ENCODE measurements at places on chromosomes 11 and 22.

DNA sequence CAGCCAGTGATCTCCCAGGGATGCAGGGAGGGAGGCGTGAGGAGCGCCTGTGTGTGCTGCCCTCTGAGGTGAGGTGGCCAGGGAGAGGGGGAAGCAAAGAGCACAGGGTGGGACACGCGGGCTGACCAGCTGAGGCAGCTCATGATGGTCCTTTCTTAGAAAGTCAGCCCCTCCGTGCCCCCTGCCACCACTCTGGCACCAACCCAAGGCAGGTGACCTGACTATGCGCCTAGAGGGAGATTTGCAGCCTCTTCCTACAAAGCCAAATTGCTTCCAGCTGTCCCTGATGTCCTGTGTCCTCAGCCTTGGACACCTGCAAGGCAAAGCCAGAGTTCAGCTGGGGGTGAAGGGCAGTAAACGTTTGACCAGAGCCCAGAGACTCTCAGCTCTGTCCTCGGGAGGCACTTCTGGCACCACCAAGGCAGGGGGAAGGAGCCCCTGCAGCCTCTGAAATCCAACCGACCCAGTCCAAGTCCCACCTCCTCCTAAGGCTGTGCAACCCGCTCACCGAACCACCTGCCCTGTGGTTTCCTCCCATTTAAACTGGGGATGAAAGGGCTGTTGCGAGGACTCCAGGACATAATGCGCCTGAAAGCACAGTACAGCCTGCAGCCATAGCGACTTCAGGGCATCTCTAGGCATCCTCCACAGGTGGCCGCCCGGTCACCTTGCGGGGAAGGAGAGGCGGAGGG is 26.8 kb downstream of the CD5 start:
- DNase-seq = no peak

DNA sequence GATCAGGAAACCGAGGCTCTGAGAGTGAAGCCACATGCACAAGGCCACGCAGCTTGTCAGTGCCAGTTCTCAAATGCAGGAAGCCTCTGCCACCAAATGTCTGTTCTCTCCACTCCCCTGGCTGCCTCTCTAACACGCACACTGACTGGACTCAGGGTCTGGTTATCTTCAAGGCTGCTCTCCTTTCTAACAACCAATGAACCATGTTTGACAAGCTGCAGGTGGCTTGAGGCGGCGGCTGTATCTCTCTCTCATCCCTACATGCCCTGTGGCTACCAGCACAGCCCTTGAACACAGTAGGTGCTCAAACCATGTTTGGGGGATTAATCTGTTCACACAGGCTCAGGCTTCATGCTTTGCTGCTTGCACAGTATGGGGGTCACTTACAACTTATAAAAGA is 23.7 kb downstream of the MFNG start:
- DNase-seq = no peak

DNA sequence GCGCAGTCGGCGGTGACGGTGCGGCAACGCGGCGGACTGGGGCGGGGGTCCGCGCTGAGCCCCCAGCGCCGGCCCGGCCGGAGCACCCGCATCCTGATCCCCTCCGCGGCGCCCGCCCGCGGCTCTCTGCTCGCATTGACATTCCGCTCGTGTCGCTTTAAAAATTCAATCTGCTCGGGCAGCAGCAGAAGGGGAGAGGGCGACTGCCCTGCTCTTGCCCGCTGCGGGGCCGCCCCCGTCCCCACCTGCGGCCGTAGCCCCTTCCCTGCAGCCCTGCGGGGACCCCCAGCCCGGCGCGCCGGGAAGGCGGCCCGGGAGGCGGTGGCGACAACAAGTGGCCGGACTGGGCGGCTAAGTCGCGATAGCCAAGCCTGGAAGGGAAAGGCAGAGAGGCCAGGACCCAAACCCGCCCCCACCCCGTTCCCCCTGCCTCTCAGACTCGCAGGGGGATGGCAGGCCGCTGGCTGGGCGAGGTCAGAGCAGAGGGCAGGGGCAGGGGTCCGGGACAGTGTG is 1.1 kb downstream of the CABP7 start:
- no peak for DNase-seq

DNA sequence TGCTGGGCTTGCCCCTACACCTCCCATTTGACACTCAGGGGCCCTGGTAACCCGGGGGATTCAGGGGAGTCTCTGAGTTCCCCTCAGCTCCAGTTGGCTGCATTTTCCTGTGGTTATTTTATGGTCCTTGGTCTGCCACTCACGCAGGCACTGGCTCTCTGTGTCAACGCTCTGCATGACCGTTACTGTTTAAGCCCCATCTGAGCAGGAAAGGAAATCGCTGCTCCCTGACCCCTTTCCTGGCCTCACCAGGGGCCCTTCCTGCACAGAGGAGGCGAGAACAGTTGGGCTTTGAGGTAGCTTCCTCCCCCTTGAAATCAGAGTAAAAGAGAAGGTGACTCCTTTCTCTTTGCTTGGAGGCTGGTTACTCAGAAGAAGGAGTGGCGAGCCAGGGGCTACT is 2.4 kb downstream of the C1QTNF4 start:
- no peak for DNase-seq

- no peak for DNase-seq
These were observed 127.7 kb downstream of the ATXN10 start for GRCh38 chr22:45799291-45799690.

GRCh38 chr11:69378303-69379141 is 84.6 kb downstream of the MYEOV start:
- no peak for DNase-seq

DNA sequence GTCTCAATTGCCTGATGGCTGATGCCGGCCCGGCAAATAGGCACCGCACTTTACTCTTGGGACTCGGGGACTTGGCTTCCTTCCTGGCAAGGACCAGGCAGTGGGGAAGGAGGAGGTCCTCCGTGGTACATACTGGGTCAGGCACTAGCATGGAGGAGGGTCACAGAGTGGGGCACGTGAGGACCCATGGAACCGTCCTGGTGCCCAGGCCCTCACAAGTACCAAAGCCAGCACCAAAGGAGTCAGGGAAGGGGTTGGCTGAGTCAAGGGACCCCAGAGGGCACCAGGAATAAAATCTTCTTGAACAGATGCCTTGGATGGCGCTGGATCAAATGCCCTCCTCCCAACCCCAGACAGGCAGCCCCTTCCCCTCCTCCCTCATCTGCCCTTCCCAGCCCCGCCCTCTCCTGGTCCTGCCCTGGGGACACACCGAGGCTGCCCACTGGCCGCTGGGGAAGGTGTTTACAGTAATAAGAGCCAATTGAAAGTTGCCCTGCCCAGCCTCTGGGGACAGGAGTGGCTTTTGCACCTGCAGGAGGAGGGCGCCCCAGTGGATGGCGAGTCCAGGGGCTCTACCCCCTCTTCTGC is 5.6 kb upstream of the CARNS1 start:
- no peak for DNase-seq

DNA sequence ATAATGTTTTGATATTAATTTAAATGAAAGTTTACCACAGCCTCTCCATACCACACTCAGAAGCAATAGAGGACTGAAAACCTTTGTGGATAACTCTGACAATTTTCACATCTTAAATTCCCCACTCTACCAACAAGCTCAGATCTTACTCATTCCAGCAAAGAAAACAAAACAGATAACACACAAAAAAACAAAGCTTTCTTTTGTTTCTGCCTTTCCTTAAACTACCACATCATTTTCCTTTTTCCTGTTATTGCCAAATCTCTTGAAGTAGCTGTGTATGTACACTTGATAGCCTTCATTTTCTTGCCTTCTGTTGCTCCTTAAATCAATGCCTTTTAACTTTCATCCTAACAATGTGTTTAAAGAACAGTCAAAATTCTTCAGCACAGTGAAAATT is 484.9 kb downstream of the NTM start:
- DNase-seq = no peak

- no peak for DNase-seq
These were observed 29.3 kb downstream of the EIF3F start for GRCh38 chr11:8016440-8016839.

DNA sequence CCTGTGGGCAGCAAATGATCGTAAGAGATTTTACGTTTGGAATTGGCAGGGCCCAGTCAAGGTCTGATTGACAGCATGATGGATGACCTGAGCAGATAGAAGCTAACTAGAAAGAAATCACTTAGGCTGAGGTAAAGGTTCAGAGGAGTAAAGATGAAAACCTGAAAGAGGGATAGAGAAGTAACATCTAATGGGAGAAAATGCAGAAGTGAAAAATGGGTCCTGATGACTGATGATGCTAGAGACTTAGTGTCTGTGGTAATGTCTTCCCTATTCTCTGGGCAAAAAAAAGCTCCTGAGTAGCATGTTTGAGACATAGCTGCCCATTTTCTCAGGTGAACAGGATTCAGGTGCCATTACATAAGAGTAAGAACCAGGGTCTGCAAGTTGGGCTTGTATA is 628.8 kb upstream of the ANO5 start:
- DNase-seq = no peak

- DNase-seq = no peak
These were observed 554.7 kb downstream of the MIAT start for GRCh38 chr22:27212102-27212501.

- no peak for DNase-seq
These were observed 26.7 kb downstream of the TMEM184B start for GRCh38 chr22:38246046-38246658.

DNA sequence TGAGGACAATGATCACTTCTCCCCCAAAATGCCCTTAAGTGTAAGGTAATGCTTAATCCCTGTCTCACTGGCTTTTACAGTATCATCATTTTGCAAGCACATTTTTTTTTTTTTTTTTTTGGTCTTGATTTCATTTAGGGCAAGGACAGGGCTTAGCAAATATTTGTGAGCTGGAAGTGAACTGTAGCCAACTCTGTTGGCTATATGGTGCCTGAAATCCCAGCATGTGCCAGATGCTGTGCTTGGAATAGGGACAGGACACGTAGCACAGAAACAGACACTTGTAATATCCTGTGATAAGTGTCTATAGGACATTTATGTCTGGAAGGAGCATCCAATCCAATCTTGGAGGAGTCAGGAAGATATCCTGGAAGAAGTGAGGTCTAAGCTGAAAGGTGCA is 198.3 kb downstream of the NAV2 start:
- no peak for DNase-seq

DNA sequence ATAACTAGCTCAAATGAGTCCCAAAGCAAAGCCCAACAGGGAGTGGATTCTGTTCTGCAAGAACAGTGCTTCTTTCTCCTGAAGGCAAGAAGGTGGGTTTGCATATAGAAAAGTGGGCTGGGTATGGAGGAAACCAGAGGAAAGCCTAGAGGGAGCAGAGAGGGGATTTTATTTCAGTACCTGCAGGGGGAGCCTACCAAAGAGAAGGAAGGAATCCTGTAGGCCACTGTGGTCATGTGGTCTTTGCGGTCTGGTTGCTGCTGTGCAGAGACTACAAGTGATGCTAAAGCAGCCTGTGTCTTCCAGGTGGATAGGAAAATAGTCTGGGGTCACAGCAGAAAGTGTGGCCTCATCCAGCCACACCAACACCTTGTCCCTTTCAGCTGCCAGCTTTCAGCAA is 33.2 kb upstream of the ZBTB16 start:
- no peak for DNase-seq

- no peak for DNase-seq
These were observed 2.6 kb downstream of the SPATA19 start for GRCh38 chr11:133842730-133843129.

DNA sequence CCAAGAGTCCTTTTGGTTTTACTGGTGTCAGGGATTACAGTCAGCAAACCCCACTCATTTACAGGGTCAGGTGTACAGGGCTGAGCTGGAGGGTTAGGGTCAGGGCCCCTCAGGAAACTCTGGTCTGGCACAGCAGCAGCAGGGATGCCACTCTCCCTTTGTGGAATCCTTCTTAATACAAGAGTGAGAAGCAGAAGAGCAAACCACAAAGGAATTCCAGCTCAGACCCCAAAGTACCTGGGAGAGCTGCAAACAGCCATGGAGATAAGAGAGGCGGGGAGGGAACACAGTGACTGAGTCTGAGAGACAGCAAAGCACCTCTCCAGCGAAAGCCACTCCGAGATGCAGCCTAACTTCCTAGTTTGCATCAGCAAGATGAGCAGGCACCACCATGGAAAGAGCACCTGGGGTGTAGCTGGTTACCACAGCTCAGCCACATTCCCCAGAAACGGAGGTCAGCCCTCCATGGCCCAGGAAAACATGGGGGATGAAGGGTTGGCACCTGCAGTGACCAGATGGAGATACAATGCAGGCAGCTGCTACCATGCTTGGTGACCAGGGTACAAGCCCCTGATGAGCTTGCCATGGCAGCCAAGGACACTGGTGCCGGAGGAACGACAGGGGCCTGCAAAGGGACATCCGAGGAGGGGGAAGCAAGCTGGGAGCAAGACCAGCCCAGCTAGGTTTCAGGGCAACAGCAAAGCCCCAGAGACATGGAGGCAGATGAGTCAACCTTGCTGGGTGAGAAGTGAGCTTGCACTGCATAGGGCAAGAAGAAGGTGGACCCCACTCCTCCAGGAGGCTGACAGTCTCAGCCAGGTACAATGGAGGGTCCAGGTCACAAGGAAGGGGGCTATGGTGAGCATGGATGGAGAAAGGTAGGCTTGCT is 3.9 kb downstream of the BET1L start:
- DNase-seq = no peak

DNA sequence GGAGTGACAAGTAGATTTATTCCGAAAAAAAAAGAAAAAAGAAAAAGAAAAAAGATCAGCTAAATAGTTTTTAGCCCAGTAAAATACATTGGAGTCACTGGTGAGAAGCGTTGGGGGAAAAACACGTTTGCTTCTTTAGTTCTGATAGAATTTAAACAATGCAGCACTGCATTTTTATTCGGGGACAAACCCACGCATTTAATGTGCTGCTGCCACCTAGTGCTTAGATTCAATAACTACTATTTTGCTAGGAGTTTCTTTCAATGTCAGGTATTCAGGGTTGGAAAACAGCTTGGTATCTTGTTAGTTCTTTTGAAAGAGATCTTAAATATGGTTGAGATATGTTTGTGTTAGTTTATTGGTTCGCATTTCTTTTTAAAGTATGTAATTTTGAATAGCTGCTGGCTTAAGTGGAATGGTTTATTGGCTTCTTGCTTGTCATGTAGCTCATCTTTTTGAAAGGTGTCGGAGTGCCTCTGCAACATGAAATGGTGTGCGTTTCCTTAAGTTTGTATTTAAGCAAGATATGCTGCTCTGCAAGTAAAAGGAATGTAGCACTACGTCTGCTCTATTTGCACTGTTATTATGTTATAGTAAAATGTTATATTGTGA is 41.9 kb downstream of the SVIP start:
- DNase-seq = no peak

DNA sequence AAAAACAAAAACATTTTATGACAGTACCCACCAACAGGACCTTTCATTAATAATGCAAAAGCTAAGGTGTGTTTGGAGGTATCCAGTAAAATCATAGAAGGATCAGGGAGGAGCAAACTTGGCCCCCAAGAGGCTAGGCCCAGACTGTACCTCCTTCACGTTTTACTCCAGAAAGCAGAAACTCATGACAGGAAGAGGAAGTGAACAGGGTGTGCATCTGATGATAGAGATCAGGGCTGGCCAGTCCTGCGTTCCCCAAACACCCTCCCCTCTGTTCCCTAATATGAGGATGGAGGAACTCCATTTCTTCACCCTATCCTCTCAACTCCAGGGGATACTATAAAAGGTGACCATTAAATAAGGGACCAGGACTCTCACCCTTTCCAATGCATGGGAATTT is 10.2 kb upstream of the MS4A12 start:
- no peak for DNase-seq

GRCh38 chr11:116823031-116823843 is at the start of gene APOA4:
APOA4 (minus strand) TSS chr11:116823304; CDS start chr11:116823191, 113 bp downstream.
- no peak for DNase-seq

- DNase-seq = no peak
These were observed 415.9 kb downstream of the TMEM135 start for GRCh38 chr11:87453531-87454089.

GRCh38 chr11:114564831-114565230 is 5.2 kb upstream of the NXPE1 start:
- DNase-seq = no peak

Measured in kidney epithelial cell (primary cell).